ENCODE measurements at places on chromosomes 12 and 14.

- no peak for DNase-seq
Observed at GRCh38 chr14:21454843-21455544, 929 bp downstream of the CHD8 start.

DNA sequence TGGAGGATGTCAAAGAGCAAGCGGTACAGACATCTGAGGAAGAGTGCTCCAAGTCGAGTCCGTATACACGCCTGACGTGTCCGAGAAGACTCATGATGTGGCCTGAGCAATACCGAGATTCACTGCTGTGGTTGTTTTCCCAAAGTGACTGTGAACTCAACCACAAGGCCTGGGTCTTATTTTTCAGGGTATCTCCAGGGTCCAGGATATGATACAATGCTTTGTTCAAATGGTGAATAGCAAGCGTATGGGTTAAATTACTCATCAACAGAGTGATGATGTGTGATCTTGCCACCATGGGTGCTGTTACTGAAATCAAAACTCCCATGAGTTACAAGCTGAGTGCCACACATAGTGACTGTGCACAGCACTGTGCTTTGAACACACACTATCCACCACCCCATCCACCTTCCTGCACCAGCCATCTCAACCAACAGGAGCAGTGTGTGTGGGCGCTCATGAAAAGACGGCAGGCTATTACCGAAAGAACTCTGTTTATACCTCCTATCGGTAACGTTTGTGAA is 109.6 kb downstream of the BCAT1 start:
- DNase-seq: no peak

GRCh38 chr14:62674563-62675237 is 370.6 kb downstream of the KCNH5 start:
- DNase-seq: no peak

DNA sequence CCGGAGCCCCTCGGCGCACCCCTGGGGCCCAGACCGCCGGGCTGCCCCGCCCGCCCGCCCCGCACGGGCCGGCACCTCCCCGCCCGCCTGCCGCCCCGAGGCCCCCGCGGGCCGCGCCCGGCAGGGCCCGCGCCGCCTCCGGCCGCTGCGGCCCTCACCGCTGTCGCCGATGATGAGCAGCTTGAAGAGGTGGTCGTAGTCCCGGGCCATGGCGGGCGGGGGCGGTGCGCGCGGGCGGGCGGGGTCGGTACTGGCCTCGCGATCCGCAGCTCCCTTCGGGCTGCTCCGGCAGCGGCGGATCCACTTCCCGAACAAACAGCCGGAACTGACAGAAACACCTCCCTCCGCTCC is at the start of gene RAB35:
Gene RAB35 (minus strand): TSS at position 313 of the 351 bp plus-strand sequence. CDS start 103 bp downstream, at position 210.
- no peak for DNase-seq

GRCh38 chr14:51298895-51299294 is 58.8 kb downstream of the TMX1 start:
- DNase-seq: no peak
